ENCODE measurements at places on chromosomes 2 and 18.

- DNase-seq: no peak
Observed at GRCh38 chr18:27871726-27872125, 305.2 kb downstream of the CDH2 start.

- DNase-seq: no peak
Observed at GRCh38 chr2:193446967-193447366, 1252.2 kb upstream of the TMEFF2 start.

DNA sequence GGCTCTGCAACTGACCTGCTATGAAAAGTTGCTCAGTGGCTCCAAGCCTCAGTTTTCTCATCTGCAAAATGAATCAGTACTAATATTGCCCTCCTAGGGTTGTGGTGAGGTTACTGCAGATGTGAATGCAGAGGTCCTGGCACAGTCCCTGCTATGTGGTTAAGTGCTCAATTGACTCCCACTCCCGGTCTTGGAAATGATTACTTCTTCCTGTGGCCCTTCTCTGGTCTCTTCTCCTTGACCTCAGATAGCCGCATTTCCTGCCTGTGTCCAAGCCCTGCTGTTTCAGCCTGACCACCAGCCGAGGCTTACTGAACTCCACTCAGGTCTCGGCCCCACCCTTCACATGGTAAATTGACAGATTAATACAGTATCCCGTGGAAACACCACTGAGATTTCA is 26.3 kb downstream of the CNGA3 start:
- DNase-seq: no peak

- no peak for DNase-seq
Observed at GRCh38 chr2:69311024-69311416, 76.0 kb downstream of the GFPT1 start.

- DNase-seq: peak; percentile 6
Observed at GRCh38 chr2:26561918-26562810, 79.0 kb downstream of the CIB4 start.

DNA sequence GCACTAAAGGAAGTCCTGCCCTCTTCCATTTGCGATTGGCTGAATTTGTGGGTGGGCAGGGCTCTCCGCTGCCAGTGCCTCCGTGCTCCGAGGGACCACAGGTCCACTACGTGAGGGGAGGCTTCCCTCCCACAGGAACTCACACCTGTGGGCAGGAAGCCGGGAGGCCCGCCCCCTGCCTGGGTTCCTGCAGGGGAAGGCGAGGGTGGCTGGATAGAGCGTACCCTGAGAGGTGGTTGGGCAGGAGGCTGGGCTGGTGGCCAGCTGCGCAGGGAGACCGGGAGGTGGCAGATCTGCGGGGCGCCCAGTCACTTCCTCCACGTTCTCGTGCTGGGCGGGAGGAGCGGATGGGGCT is 47.0 kb upstream of the PTH2R start:
- DNase-seq: no peak

DNA sequence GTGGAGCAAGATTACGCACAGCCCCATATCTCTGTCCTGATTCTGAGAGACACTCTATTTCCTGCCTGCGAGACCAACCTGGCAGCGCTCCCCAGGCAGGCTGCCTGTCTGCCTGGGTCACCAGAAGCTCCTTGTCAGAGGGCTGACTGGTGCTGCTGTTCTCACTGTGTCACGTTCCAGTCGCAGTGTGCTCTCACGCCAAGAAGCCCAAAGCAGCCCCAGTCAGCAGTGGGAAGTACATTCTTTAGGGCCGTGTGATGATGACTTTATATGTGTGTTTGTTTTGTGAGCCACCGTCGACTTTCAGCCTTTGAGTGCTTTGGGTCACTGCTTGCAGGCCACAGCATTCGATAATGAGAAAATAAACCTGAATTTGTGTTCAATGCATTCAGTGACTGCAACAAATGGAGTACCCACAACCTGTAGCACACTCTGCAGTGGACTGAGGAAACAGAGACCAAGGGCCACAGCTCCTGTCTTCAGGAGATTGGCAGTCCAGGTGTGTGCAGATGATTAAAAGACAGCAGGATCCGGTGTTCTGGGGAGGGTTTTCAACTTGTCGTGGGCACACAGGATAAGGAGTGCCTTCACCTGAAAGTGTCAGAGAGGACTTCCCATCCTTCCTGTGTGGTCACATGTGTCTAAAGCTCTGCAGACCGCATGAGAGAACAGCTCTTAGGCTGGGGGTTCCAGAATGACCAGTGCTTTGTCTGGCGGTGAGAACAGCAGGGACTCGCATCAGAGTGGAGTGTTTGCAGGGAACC is 4.8 kb downstream of the TNFRSF11A start:
- DNase-seq: peak; percentile 8

- no peak for DNase-seq
Observed at GRCh38 chr18:44896846-44897245, 216.2 kb downstream of the SETBP1 start.

DNA sequence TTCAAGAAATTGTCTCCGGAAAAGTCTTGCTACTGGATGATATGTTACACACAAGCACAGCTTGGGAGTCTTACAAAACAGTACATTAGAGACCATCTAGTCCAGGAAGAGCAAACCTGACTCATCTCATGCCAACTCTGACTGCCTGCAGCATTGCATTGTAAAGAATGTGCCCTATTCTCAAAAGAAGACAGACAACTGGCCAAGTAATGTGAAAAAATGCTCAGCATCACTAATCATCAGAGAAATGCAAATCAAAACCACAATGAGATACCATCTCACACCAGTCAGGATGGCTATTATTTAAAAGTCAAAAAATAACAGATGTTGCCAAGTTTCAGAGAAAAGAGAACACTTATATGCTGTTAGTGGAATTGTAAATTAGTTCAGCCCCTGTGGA is 42.7 kb upstream of the GORASP2 start:
- DNase-seq: peak; percentile 66

DNA sequence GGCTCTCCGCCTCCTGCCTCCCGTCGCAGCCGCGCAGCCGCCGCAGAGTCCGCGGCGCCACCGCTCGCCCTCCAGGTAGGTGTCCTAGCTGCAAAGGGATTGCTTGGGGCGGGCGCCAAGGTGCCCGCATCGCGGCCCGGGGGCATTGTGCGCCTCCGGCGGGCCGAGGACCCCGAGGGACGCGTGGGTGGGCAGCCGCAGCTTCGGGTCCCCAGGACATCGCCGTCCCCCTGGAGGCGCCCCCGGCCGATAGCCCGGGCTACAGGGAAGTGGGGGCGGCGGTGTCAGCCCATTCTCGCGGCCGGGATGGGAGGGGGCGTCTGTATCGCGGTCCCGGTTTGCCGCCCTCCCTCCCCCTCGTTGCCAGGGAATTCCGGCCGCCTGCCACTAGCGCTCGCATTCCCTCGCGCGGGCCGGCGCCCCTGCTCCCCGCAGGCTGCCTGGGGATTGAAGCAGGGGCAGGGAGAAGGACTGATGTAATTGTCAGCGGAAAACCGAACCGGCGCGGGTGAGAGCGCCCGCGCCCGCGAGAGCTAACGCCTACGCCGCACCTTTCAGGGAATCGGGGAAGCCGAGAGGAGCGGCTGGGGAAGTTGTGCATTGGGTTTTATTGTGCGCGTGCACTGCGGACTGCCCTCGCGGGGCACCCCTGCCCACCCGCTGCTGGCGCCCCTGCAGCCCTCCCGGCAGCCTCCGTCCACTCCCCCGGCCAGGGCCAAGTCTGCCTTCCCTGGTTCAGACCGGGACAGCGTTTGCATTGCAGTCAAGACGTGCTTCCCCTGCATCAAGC is 483 bp downstream of the OSBPL6 start:
- DNase-seq: peak; percentile 40

GRCh38 chr2:210913461-210913860 is 357.1 kb downstream of the CPS1 start:
- DNase-seq: peak; percentile 27

DNA sequence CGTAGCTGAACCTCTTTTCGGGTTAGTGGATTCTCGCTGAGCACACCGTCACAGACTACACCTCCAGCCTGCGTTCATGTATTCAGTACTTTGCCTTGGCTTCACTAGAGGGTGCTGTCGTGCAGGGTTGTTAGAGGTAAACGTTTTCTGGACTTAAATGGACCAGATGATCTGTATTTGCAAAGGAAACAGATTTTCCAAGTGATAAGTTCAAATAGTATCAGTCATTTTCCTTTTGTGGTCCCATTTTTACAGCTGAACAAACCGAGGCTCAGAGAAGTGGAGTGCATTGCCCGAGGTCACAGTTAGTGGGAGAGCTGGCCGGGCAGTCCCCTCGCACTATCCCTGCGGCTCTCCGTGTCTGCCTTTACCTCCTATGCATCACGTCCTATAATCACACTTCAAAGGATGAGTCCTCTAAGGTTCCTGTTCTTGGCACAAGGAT is 125.9 kb downstream of the MAP4K4 start:
- peak; percentile 62 for DNase-seq

DNA sequence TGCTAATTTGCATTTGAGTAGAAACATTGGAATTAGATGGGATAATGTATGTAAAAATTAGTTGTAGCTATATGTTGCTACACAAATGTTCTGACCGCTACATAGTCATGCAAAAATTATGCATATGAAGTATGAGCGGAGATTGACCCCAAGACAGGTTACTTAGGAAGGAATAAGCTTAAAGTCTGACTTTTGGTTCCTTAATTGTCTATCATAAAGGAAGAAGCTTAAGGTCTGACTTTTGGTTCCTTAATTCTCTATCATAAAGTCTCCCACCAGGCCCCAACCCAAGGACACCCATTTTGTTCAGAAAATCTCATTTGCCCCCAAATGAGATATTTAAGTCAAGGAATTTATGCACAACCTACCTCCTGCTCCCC is 106.5 kb downstream of the EVA1A start:
- DNase-seq: no peak

- DNase-seq: no peak
Observed at GRCh38 chr2:72127401-72128058, 20.1 kb downstream of the CYP26B1 start.

DNA sequence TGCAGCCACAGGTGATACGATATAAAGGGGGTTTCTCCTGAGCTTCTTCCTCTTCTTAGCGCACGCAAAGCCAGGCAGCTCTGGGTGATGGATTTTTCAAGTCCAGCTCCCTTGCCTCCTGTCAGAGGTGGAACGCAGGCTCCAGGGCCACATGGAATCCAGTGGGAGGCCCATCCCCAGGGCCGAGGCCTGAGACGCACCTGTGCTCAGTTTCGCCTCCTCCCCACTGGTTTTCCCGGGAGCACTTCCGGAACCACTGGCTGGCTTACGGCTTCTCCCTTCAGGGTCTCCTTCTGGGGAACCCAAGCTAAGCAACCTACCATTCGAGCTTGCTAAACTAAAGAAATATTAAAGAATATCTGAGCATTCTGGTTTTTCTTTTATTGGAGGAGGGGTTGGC is 63.6 kb downstream of the TRAPPC12 start:
- DNase-seq: no peak

- DNase-seq: peak; percentile 99
Observed at GRCh38 chr2:26345545-26346453, at the start of gene SELENOI. SELENOI (plus strand) TSS chr2:26346143; CDS start chr2:26346233, 90 bp downstream.

GRCh38 chr2:18422432-18423165 is 137.9 kb downstream of the RDH14 start:
- peak; percentile 55 for DNase-seq

DNA sequence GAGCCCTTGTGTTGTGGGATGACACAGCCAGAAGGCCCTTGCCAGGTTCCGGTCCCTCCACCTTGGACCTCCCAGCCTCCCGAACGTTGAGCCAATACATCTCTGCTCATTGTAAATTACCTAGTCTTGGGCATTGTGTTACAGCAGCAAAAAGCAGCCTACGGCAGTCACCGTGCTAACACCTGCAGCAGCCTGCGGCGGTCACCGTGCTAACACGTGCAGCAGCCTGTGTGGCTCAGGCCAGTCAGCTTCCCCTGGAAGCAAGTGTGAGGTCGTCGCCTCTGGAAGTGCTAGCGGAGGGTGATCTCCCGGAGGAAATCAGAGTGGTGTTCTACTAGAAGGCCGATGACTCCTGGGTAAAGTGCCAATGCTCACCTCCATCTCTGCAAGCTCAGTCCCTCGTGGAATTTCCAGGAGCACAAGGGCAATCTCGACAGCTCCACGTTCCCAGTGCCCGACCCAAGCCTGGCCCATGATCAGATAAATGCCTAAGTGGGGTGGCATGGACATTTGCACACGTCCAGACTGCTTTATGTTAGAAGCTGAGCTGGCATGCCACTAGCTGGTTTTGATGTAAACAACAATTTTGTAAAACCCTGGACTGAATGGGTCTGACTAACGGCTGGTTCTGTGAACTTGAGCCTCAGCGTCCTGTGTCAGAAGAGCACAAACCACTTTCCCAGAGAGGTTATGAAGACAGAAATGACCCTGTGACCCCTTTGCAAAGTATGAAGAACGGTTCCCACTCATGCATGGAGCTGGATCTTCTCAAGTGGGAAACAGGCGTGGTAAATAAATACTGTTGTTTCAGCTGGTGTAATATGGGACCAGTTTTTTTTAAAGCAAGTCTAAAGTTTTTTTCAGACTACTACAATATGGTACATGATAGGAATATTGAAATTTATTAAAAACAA is 11.4 kb upstream of the CNDP1 start:
- DNase-seq: no peak

DNA sequence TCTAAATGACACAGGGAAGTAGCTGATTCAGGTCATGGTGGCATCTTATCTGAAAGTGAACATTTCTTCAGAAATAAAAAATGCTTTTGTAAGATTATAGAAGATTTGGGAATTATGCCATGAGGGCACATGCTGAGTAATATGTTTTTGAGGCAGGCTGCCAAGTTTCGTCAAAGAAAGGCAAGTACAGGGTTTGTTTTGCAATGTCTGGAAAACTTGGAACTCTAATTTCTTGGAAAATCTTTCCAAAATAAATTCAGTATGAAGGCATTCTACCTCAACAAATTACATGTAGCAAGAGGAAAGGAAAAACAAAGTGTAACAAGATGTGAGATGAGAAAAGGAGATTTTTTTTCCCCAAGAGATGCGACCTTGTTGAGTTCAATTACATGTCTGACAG is 167.7 kb downstream of the PLCL1 start:
- peak; percentile 91 for DNase-seq

DNA sequence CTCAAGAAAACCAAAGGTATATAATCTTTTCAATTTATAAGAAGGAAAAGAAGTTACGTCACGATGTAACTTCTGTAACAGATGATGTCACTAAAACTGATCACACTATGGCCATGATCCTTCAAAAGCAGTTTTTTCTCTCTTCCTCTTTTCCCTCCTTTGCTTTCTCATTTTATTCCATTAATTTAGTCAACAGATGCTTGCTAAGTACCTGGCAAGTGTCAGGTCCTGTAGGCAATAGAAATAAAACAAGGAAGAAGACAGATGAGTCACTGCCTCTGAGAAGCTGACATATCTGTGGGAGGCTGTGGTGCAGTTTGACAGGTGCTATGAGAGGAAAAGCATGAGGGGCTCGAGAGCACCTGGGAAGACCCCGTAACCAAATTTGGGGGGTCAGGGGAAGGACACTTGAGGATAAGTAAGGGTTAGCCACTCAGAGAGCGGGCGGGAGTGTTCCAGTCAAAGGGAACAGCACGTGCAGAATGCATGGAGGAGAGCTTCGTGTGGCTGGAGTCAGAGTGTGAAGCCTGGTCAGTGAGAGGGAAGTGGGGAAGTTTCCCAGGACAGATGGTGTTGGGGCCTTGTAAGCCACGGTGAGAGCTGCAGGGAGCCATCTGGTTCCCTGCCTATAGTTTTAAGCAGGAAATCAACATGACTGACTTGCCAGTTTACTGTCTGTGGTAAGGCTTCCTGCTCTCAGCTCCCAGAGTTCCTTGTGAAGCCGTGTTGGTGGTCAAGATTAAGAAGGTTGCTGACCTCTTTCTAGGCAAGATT is 198.8 kb upstream of the FOSL2 start:
- no peak for DNase-seq

Measured in fibroblast of gingiva (primary cell).